ENCODE measurements at places on chromosomes 3 and 15.

DNA sequence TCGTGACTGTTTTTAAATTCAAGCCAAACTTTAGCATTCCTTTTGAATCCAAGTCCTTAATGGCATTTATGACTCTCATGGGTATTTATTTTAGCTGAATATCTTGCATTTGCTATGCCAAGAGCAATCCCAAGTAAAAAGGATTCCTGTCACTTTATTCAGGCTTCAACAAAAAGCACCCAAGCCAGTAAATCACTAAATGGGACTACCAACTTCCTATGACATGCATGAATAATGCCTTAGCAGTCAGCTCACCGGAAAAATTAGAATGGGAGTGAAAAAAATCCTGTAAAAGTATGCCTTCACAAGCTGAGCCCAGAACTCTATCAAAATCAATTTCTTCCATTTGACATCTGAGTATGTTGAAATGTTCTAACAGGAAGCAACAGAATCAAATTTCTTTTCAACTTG lies 1297.9 kb downstream of the ROBO2 start:
- no peak for DNase-seq

GRCh38 chr3:106827515-106828213 lies 549.6 kb upstream of the CCDC54 start:
- DNase-seq: no peak

GRCh38 chr3:61901496-61901895 lies 340.1 kb downstream of the PTPRG start:
- no peak for DNase-seq

DNA sequence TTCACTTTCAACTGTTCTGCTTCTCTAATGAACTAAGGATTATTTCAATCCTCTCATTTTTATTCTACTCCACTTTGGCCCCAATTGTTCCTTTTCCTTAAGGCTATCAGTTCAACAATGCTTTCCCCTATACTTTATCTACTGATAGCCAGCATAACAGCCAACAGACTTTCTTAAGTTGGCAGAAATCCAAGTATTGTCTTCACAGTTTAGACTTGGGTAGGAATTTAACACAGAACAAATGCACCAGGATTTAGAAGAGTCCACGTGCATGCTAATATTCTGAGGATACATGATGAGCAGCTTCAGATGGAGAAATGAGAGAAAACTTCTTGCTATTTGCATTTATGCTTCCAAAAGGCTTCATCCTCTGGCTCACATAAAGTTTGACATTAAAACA lies 54.8 kb downstream of the FBN1 start:
- DNase-seq: no peak

DNA sequence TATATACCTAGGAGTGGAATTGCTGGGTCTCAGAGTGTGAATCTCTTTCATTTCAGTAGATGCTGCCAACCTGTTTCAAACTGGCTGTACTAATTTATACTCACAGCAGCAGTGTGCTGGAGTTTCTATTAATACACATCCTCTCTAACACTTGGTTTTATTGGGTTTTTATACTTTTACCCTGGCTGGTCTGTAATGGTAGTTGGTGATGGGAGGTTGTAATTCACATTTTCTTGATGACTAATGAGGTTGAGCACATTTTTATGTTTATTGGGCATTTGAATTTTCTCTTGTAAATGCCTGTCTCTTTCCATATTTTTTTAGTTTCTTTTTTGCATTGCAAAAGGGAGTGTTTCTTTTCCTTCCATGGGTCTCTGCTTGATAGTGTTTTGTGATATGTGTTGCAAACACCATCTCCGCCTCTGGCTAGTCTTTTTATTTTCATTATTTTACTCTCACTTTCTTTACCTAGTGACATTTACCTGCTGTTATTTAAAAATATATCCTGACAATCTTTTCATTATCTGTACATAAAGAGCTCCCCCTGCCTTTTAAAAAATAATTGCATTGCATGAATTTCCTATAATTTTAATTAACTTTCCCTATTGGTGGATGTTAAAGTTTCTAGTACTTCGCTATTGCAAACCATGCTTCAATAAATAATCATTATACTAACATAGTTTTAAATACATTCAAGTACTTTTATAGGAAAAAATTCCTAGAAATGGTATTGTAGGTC lies 49.0 kb upstream of the GCNT3 start:
- no peak for DNase-seq
